Esophagus muscularis mucosa (tissue), 4 donors: ENCODE measurements at places on chromosomes 3 and 15. TPM values are rescaled to one million over a fixed set of nuclear protein-coding genes. Genes with fewer than 3 reads are reported as not detected.

Gene SNTN
- total RNA-seq = not detected

Gene PLCL2
- 4.1 TPM for total RNA-seq

Gene RETNLB
- total RNA-seq = not detected

Gene DPPA2
- not detected for total RNA-seq

Gene NISCH
- 71.9 TPM for total RNA-seq

Gene PARP9
- total RNA-seq = 24.0 TPM

Gene EOMES
- not detected for total RNA-seq

Gene STX19
- total RNA-seq = not detected

GRCh38 chr3:153252963-153253362 is 90.9 kb downstream of the RAP2B start:
- no peak for DNase-seq

DNA sequence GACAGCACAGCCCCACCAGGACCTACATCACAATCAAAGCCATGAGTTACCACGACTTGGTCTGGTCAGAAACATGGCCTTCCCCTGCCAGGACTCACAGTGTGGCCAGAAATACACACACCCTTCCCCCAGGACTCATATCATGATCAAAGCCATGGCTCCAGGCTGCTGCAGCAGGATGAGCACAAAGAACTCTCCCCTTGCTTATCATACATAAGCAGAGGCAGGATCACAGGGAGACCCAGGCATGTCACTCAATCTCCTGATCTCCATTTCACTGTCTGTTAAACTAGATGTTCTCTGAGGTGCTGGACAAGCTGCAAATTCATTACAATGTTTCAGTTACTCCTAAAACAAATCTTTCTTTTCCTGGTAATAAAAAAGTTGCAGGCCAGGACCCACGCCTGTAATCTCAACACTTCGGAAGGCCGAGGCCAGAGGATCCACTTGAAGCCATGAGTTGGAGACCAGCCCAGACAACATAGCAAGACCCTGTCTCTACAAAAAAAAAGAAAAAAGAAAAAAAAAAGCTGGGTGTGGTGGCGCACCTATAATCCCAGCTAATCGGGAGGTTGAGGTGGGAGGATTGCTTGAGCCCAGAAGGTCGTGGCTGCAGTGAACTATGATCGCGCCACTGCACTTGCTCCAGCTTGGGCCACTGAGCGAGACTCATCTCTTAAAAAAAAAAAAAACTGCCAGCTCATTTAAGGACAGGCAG is 1.2 kb downstream of the PFKFB4 start:
- no peak for DNase-seq

DNA sequence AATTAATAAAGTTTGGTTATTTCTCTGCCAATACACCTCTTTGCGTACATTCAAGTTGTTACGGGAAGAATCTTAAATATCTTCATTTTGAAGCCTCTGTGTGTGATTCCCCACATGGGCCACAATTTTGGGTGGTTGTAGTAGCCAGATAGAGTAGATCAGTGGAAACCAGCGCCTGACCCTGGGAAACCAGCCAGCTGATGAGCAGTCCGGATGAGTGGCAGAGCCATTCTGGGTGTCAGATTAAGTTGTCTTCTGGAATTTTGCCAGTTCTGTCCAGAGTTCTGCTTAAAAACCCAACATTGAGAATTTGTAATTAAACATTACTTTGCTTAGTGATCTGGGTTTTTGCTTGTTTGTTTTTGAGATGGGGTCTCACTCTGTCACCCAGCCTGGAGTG is 49.7 kb downstream of the MRPS25 start:
- DNase-seq = no peak

DNA sequence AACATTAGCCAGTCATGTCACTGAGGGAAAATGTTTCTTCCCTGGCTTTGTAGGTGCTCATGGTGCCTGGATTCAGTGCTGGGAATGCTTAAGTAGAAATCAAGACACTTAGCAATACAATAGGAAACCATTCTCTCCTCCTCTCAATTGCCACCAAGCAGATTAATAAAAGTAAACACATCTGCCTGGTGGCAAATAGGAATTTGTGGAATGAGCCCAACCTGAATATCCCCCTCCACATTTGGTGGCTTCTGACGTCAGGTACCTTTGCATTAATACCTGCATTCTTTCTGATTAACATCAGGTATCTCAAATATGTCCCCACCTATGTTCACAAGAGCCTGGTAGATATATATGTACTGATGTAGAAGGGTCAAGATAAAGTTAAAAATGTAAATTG is 42.7 kb downstream of the PPP2R3A start:
- no peak for DNase-seq

DNA sequence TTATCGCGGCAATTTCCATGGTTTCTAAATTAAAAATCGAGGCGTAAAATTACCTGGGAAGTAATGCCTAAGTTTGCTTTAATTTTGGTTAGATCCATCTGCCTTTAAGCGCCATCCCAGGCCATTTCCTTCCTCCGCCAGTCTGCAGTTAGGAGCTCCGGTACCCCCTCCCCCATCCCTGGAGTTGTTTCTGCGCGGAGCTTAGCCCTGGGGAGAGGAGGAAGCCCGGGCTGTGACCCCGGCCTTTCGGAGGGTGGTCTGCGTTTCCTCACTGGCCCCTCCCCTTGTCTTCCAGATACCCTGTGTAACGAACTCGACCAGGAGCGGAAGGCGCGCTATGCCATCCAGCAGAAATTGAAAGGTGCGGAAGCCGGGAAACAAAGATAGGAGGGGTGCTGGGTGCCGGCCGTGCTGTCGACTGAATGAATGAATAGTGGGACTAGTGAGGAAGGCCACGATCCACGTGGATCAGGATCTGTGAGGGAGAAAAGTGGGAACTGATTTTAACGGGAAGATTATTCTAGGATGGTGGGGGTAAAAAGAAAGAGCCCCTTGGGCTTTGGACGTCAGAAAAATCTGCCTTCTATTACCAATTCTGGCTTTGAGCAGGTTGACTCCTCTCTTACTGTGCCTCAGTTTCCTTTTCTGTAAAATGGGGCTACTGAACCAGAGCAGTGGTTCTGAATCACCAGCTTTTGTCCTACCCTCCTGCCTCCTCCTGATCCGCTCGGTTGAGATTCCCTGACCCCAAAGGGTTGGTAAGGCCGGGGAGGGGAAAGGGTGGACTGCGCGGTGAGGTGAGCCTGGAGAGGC is 6.7 kb downstream of the RNU6-1 start:
- DNase-seq = no peak
